ENCODE measurements at places on chromosomes 6 and 20.

DNA sequence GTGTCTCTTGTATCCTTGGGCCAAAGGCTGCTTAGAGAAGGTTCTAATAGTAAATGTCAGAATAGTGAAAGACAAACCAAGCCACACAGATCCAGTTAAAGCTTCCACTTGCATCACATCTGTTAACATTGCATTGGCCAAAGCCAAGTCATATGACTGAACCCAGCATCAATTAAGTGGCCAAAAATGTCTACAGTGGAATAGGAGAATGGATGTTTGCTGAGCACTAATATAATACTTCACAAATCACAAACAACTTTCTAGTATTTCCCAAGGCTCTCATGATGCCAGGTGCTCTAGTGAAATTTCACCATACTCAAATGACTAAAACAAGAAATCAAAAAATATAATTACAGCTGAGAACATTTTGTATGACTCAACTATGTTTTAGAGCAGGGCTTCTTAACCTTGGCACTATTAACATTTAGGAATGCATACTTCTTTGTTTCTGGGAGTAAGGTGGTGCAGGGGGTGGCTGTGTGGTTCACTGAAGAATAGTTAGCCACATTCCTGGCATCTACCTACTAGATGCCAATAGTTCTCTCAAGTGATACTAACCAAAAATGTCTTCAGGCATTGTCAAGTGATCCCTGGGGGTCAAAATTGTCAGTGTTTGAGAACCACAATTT, 148.0 kb upstream of the SPTLC3 start:
- DNase-seq, result no peak

GRCh38 chr20:37875460-37876175, 27.3 kb upstream of the VSTM2L start:
- no peak for DNase-seq

DNA sequence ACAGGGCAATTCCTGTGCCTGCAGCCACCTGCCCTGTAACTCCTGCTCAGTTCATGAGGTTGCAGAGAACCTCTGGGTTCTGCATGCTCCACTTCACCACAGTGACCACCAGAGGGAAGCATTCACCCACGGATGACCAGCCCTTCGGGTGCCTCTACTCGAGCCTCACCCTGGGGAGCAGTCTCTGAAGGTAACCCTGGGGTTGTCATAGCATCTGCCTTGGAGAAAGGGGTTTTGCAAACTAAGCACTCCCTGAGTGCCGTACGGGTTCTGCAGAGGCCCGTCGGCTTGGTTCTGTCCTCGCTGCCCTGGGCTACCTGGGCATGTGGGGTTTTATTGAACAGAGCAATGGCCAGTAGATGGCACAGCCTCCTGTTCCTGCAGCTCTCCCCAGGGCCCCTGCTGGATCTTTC, 10.2 kb upstream of the CST5 start:
- peak; percentile 37 for DNase-seq

- no peak for DNase-seq
Measured at GRCh38 chr6:91483415-91484105, 896.7 kb upstream of the MAP3K7 start.

- DNase-seq, result no peak
Measured at GRCh38 chr6:25458485-25458884, 179.3 kb downstream of the CARMIL1 start.

DNA sequence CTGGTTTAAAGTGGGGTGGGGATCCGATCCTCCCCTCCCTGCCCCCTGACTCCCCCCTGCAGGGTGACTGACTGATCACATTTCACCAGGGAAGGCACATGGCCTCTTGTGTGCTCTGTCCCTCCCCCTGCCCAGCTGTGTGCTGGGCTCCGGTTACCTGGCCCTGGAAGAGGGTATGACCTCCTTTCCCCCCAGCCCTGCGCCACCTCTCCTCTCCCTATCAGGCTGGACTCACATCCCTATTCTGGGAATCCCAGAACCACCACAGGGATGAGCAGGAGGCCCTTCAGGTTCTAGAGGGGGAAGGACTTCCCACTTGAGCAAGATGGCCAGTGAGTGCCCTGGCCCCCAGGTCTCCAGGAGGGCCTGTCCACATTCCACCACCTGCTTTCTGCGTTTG, 2.1 kb upstream of the IP6K3 start:
- DNase-seq, result no peak

DNA sequence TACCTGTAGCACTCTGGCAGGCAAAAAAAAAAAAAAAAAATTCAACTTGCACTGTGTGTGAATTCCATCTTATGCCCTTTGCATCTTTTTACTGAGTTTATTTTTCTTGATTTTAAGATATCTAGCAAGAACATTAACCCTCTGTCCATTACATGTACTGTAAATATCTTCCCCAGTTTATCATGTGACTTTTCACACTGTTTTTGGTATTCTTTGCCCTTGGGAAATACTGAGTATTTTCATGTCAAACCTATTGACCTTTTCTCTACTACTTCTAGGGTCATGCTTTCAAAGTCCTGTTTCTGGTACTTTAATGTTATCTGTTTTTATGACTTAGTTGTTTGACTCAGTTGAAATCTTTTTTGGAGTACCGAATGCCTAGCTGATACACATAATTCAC, 843 bp upstream of the HUS1B start:
- no peak for DNase-seq

DNA sequence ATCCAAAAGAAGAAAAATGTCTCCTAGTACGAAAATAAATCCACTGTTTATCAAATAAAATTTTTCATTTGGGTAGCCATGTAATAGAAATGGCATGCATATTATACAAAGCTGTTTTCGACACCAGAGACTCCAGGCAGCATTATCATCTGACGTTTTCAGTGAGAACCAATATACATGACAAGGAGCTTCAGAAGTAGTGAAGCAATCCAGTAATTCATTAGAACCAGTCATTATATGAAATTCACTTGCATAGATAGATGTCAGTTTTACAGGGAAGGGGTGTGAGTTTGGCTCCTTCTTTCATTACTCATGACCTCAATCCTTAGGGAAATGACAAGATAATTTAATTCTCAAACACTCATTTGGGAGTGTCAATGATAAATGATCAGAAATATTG, 14.7 kb downstream of the HTR1B start:
- no peak for DNase-seq

- DNase-seq, result no peak
Measured at GRCh38 chr6:129662980-129663431, 47.0 kb downstream of the ARHGAP18 start.

- DNase-seq, result peak; percentile 59
Measured at GRCh38 chr6:85726206-85726605, 83.5 kb upstream of the SYNCRIP start.

- peak; percentile 47 for DNase-seq
Measured at GRCh38 chr6:39347906-39348585, 25.5 kb upstream of the KCNK16 start.

- no peak for DNase-seq
Measured at GRCh38 chr6:16676978-16677377, 84.3 kb downstream of the ATXN1 start.

DNA sequence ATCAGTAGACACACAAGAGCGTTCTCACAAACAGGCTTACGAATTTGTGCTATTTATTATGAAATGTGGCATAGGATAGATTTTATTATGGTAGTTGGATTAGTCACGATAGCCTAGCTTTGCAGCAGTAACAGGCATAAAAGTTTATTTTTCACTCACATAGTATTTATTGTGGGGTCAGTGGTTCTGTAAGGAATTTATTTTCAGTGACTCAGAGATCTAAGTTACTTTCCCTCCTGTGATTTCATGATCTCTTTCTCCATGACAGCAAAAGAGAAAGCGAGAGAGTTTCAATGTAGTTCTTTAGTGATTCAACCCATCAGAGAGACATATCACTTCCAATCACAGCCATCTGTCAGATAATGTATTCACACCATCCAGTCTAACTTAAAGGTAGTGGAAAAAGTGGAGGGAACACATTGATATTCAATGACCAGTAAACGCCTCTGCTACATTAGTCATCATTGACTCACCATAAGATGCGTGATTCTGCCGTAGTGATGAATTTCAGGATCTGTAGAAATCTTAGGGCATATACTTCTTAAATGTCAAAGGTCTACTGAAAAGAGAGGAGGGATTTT, 605.5 kb downstream of the HDGFL1 start:
- no peak for DNase-seq

GRCh38 chr6:106520711-106521401, 108.4 kb downstream of the RTN4IP1 start:
- peak; percentile 69 for DNase-seq

DNA sequence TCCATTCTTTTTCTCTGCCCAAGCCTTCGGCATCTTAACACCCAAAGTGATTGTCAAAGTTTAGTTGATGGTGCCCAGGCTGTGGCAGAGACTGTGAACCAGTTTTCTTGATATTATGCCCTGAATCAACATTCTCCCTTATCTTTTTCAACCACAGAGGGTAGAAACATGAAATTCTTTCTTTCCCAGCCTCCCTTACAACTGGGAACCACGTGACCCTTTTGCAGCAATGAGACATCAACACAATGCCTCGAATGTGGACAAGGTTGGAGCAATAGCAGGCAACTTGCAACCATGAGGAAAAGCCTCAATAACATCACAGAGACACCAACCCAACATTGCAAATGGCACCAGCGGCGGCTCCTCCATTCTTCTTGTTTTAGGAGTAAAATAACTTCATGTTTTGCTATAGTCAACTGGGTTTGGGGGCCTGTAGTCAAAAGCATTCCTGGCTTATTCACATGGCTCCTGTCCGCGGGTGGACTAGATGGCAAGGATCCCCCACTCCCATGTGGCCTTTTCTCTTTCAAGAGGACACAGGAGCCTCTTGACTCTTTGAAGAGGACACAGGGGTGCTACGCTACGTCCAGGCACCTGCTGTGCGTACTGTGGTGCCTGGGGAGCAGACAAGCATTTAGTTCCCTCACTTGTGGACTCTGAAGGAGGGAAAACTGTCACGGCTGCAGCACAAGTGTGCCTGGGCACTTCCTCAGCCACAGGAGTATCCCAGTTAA, 90.5 kb downstream of the NOL4L start:
- DNase-seq, result no peak

DNA sequence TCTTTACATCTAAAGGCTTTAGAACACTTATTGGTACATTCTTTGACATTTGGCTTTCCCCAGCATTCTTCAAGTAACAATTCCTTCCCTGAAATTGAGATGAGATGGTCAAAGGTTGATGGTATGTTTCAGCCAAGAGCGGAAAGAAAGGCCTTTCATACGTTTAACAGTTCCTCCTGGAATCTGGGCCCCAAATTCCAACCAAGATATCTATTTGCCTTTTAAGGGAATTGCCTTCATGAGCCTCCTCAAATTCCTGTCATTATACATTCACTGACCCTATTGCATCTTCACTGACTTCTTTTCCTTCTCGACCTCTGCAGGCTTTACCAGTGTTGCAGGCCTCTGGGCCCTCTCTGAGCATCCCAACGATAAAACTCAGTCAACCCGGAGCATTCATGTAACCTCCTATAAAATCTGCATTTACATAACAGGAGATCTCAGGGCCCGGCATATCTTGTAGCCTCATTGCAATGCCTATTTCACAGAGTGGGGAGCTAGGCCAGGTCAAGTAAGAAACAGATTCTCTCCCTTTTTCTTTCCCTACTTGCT, 18.3 kb upstream of the WFDC9 start:
- DNase-seq, result no peak

GRCh38 chr6:73156793-73157767, 68.2 kb downstream of the KHDC1L start:
- DNase-seq, result no peak

GRCh38 chr6:23246896-23247295, 677.5 kb downstream of the HDGFL1 start:
- DNase-seq, result no peak

- peak; percentile 29 for DNase-seq
Measured at GRCh38 chr6:39791311-39791710, 865 bp upstream of the DAAM2 start.

- no peak for DNase-seq
Measured at GRCh38 chr6:127737768-127738167, 160.8 kb downstream of the C6orf58 start.

DNA sequence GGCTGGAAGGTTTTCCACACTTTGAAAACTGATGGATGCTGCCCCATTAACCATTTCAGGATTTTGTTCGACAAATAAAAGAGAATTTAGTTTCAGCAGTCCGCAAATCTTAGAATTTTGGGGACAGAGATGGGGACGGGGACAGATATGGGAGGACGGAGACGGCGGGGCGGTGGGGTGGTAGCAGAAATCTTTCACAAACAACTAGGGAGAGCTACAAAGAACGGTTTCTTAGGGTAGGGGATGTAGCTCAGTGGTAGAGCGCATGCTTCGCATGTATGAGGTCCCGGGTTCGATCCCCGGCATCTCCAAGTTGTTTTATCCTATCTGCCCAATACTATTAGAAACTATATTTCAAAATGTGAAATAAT, 15.1 kb downstream of the HMGN4 start:
- DNase-seq, result peak; percentile 87

DNA sequence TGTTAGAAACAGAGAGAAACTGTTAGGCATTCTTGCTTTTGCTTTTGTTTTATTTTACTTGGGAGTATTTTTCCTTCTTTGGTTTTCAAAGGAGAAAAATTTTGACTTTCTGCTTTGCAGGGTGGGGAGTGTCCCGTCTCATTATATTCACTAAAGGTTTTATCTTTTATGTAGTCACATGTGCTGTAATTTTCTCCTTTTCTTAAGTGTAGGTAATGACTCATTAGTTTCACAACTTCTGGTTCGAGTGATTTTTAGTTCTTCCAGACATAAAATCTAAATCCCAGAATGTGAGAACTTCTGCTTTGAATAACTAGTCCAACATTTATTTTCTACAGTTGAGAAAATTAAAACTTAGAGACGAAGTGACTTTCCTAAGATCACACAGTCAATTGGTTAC, 37.7 kb downstream of the ADGRF1 start:
- no peak for DNase-seq

GRCh38 chr20:60170116-60170515, 211.9 kb downstream of the CDH26 start:
- DNase-seq, result no peak

DNA sequence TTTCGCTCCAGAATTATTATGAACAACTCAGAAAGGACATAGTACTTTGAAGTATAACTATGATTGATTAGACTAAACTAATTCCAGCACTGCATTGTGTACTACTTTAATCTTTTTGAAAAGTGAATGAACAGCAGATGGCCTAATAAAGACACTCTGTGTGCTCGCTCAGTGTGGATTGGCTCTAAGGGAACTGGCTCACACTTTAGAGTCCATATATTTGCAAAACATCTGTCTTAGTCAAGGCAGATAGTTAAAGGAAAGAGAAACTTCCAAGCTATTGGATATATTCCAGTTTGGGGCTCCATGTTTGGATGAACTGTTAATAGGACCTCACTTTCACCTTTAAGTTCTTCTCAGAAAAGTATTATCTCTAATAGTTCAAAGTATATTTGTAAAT, 218.9 kb downstream of the EYA4 start:
- no peak for DNase-seq

DNA sequence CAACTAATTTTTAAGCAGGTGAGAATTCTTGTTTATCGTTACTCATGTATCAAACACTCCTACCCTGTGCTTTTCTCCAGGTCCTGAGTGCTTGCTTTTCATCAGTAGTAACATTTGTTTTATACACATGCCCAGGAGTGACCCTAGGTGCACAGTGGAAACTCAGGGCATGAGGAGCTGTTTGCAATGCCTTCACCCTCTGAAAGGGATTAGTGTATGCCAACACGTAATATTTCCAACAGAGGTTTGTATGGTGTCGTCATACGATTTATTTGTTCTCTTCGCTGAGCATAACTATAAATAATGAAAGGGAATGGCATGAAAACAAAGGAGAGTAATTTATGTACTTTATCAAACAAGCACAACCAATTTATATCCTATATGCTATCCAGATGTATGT, 537.4 kb upstream of the MMS22L start:
- DNase-seq, result no peak

- peak; percentile 13 for DNase-seq
Measured at GRCh38 chr6:138957484-138957883, 30.6 kb downstream of the REPS1 start.

GRCh38 chr6:46080111-46080510, 49.7 kb upstream of the ENPP4 start:
- DNase-seq, result no peak

All from OCI-LY7 (cell line).